ENCODE measurements at places on chromosomes 13 and 19.

DNA sequence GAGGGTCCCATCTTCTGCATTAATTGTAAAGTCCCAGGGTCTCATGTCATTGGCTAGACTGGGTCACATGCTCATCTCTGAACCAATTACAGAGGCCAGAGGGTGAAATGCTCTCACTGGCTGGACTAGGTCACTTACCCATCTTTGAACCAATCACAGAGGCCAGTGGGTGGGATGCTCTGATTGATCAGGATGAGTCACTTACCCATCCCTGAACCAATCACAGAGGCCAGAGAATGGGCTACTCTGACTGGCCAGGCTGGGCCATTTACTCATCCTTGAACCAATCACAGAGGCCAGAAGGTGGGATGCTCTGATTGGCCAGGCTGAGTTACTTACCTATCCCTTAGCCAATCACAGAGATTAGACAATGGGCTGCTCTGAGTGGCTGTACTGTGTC is 5.3 kb downstream of the MISP start:
- DNase-seq: peak; percentile 27

GRCh38 chr19:2132731-2133490 is 18.5 kb downstream of the AP3D1 start:
- no peak for DNase-seq

DNA sequence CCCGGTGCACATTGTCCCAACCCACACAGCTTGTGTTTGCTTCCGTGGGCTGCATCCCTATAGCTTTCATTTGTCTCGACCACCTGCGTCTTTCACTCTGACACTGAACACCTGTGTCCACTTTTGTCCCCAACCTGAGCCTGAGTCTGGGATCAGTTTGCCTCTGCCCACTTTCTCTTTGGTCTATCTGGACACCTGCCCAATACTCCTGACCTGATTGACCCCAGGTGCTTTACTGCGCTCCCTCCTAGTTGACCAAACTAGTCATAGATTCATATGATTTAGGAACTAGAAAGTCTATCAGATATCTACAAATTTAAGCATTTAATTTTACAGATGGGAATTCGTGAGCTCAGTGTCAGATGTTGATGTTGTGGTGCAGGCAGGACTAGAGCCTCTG is 209.9 kb downstream of the DCT start:
- no peak for DNase-seq

- DNase-seq: no peak
These were observed 1.0 kb upstream of the KDM4B start for GRCh38 chr19:4967738-4968461.

GRCh38 chr13:40665126-40666044 is 1.1 kb downstream of the FOXO1 start:
- peak; percentile 20 for DNase-seq

- peak; percentile 92 for DNase-seq
These were observed 24.6 kb upstream of the BCL3 start for GRCh38 chr19:44723952-44724319.

DNA sequence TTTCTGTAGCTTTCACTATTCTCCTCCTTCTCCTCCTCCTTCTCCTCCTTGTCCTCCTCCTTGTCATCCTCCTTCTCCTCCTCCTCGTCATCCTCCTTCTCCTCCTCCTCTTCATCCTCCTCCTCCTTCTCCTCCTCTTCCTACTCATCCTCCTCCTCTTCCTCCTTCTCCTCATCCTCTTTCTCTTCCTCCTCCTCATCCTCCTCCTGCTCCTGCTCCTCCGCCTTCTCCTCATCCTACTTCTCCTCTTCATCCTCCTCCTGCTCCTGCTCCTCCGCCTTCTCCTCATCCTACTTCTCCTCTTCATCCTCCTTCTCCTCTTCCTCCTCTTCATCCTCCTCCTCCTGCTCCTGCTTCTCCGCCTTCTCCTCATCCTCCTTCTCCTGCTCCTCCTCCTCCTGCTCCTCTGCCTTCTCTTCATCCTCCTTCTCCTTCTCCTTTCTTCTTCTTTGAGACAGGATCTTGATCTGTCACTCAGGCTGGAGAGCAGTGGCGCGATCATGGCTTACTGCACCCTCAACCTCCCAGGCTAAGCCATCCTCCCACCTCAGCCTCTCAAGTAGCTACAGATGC is 36.3 kb downstream of the TRPM4 start:
- no peak for DNase-seq

DNA sequence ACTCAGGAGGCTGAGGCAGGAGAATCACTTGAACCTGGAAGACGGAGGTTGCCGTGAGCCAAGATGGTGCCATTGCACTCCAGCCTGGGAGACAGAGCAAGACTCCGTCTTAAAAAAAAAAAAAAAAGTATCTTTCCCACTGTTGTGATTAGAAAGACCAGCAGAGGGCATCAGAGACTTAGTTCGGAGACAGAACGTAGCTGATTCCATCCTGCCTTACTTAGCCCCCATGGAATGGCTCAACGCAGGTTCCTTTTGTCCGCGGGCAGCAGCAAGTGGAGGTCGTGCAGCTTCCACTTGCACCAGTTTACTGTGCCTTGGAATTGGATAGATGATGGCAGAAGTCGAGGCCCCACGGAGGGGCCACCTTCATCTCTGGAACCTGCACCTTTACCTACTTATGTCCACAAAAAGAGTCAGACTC is 8.1 kb downstream of the TIMM29 start:
- DNase-seq: peak; percentile 80

DNA sequence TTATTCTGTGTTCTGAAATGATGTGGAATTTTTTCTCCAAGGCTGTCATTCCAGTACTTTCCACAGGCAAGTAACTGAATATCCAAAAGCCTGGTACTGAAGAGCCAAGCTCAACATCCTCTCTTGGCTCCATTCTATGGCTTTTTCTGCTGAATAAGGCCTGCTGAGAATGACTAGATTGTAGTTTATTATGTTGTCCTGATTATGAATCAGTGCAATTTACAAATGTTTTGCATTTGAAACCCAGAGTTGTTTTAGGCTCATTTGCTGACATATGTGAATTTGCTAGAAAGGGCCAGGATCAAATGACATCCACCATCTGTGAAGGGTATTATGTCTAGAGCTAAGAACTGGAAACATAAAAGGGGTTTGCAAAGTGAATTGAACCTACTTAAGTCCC is 596.6 kb downstream of the KCTD12 start:
- DNase-seq: no peak
